ENCODE measurements at places on chromosomes 1 and 21. TPM values are rescaled to one million over a fixed set of nuclear protein-coding genes. Genes with fewer than 3 reads are reported as not detected.

DNA sequence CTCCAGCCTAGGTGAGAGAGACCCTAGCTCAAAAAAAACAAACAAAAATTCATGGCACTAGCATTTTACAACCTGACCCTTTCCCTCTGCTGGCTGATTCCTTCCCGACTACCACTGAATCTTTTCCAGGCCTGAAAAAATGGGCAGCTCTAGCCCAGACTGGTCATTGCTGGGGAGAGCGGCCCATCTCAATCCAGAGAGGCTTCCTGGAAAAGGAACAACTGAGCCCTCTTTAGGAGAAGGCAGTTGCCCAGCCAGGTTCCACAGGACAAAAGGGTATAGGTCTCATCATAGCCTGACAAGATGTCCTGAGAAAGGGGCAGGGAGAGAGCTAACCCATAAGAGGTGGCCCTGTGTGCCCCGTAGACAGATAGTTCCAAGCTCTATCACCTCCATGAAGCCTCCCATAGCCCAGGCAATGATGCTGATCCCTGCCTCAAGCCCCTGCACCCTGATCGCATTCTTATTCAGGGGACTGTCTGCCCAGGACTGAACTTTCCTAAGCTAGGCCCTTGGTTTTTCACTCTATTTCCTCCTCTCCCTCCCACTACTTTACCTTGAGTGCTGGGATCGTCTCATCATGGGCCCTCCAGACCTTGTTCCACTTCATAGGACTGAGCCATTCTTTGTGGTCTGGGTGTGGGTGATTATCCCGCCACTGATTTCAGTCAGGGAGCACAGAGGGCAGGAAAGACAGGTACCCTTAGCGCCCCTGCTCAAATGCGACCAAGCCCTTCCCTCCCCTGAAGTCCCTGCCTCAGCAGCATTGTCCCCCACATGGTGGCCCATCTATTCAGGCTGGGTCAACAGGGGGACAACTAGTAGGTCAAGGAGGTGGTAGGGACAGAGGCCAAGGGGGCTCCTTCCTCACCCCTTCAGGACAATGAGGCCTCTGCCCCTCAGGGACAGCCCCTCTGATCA, 18.2 kb downstream of the RHBG start:
- peaks cover 24% of the 10 kb centered on the region for H3K27me3 ChIP-seq
- no peak overlapping the region for H3K27ac ChIP-seq
- no peak overlapping the region for H3K4me3 ChIP-seq
- peaks cover 27% of the 10 kb centered on the region for H3K4me1 ChIP-seq

- peak overlapping the region; percentile 52 for H3K27ac ChIP-seq
- no peak overlapping the region for H3K4me3 ChIP-seq
- H3K36me3 ChIP-seq = no peaks in the 10 kb centered on the region
- no peaks in the 10 kb centered on the region for H3K27me3 ChIP-seq
- H3K4me1 ChIP-seq = no peaks in the 10 kb centered on the region
Measured at GRCh38 chr1:68142036-68142435, 90.3 kb downstream of the WLS start.

- H3K27ac ChIP-seq = peak overlapping the region; percentile 92
- peaks cover 92% of the 10 kb centered on the region for H3K4me1 ChIP-seq
- no peaks in the 10 kb centered on the region for H3K36me3 ChIP-seq
- H3K4me3 ChIP-seq = no peak overlapping the region
- no peak for DNase-seq
- no peaks in the 10 kb centered on the region for H3K27me3 ChIP-seq
Measured at GRCh38 chr1:11728126-11728806, 7.7 kb upstream of the AGTRAP start.

Gene TLCD4
- polyA plus RNA-seq = 0.11 TPM

DNA sequence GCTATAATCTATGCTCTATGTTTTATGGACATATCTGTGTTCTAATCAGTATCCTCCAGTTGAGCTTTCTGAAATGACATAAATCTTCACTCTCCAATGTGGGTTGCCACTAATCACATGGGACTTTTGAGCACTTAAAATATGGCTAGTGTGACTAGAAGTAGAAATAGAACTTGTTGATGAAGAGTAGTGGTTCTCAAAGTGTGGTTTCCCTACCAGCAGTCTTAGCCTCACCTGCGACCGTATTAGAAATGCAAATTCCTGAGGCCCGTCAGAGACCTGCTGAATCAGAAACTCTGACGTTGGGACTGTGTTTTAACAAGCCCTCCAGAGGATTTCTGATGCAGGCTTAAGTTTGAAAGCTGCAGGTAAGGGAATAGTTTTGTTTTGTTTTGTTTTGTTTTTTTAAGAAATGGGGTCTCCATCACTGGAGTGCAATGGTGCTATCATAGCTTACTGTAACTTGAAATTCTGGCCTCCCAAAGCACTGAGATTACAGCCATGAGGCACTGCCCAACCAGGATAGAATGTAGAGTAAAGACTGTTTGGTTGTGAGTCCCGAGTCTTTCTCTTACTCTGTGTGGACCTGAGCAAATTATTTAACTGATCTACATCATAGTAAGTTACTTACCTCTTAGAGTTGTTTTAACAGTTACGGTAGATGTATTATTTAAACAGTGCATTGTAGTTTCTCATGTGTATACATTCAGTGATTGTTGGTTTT, 21.7 kb downstream of the GLRX2 start:
- peaks cover 41% of the 10 kb centered on the region for H3K36me3 ChIP-seq
- H3K27ac ChIP-seq = no peak overlapping the region
- H3K4me3 ChIP-seq = no peak overlapping the region
- no peaks in the 10 kb centered on the region for H3K27me3 ChIP-seq

- H3K27ac ChIP-seq = peak overlapping the region; percentile 71
- H3K4me3 ChIP-seq = no peak overlapping the region
- no peaks in the 10 kb centered on the region for H3K36me3 ChIP-seq
- peaks cover 8% of the 10 kb centered on the region for H3K4me1 ChIP-seq
Measured at GRCh38 chr1:8133190-8133589, 107.1 kb upstream of the ERRFI1 start.

DNA sequence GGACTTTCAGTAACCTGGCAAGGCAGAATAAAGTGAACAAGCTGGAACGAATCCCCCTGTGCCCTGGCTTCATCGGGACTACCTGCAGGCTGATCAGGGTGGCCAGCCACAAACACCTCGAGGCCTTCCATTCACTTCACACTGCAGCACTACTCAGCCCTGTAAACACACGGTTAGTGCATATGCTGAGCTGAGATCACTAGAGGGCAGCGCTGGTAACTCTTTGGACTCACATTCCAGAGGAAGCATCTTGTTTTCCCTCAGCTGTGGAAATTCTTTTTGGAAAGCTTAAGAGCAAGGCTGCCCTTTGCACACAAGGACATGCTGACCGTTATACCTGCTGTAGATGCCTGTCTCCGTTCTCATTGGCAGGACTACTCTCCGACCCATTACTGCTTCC, 32.1 kb downstream of the PCSK9 start:
- no peak overlapping the region for H3K4me3 ChIP-seq
- H3K4me1 ChIP-seq = no peaks in the 10 kb centered on the region
- H3K27ac ChIP-seq = no peak overlapping the region
- no peaks in the 10 kb centered on the region for H3K27me3 ChIP-seq
- H3K36me3 ChIP-seq = peaks cover 2% of the 10 kb centered on the region

Measured in spleen (tissue), 13 donors.